ENCODE measurements at places on chromosomes 11 and 22. TPM values are rescaled to one million over a fixed set of nuclear protein-coding genes. Genes with fewer than 3 reads are reported as not detected.

WNT11 gene
- 22.7 TPM for total RNA-seq

SLC37A4 gene
- 5.4 TPM for total RNA-seq

C22orf23 gene
- 0.82 TPM for total RNA-seq

SAA1 gene
- not detected for total RNA-seq

APOL4 gene
- 4.7 TPM for total RNA-seq

OR5T2 gene
- not detected for total RNA-seq

HMOX1 gene
- 4.8 TPM for total RNA-seq

RAB38 gene
- 0.44 TPM for total RNA-seq

SESN3 gene
- total RNA-seq: 8.1 TPM

PTH gene
- total RNA-seq: not detected

GLYATL2 gene
- 0.44 TPM for total RNA-seq

SCGB1C1 gene
- not detected for total RNA-seq

DDI1 gene
- total RNA-seq: not detected

PARVB gene
- total RNA-seq: 155 TPM

SCN4B gene
- total RNA-seq: 12.9 TPM

TRPM5 gene
- total RNA-seq: not detected

SPI1 gene
- 8.3 TPM for total RNA-seq

RTN4R gene
- total RNA-seq: 0.96 TPM

ZDHHC13 gene
- 8.0 TPM for total RNA-seq

DNA sequence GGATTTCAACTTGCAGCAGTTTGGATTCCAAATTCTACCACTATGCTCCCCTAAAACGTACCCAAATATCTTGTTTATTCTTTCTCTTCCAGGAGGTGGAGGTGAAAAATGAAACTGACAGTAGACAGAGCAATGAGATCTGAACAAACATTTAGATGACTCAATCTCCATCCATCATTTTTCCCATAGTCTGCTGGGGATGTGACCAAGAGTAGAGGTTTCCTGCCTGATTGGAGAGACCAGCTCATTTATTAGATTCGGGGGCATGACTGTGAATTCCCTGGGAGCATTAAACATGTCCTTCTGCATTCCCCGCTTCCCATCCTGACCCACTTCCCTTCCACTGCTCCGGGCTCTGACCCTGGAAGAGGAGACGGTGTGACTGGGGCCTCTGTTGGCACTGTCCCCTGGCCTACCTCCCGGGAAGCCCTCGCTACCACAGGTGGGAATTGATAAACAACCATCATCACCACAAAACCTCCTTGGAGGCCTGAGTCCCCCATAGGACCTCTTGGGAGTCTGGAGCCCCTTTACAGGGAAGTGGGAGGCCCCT lies 20.3 kb downstream of the DKK3 start:
- DNase-seq: no peak

GRCh38 chr11:125092669-125093068 lies 18.8 kb downstream of the TMEM218 start:
- DNase-seq: no peak

- no peak for DNase-seq
Observed at GRCh38 chr11:12293486-12293885, 83.9 kb upstream of the PARVA start.

DNA sequence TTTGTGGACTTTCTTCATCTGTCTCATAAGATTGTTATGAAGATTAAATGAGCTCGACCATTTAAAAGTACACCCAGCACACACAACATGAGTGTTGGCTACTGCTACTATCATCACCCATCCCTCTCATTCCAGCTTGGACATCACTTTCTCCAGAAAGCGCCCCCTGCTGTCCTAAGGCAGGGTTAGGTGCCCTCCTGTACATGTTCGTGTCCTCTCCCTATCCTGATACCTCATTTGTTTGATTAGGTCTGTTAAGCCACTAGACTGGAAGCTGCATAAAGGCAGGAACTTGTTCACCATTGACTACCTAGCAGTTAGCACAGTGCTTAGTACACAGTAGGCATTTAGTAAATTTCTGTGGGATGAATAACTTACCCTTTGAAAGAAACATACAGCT lies 85.5 kb downstream of the ENTHD1 start:
- DNase-seq: no peak

DNA sequence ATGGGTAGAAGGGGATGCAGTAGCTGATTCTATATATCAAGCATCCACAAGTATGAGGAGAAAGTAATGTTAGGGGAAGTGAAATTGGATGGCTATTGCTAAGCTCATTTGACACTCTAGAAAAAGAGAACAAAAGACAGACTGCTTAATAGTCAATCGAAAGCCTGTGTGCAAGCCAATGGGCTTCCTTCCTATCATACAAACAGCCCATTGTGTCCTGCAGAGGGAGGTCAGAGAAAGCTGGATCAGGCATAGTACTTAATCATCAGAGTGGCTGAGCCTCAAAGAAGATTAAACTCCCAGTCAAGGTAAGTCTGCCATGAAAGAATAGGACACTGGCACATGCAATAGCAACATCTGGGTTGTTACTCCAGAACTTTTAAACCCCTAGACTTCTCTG lies 50.9 kb upstream of the PGR start:
- no peak for DNase-seq

- peak; percentile 48 for DNase-seq
Observed at GRCh38 chr11:47399860-47400767, 8.3 kb upstream of the SLC39A13 start.

- no peak for DNase-seq
Observed at GRCh38 chr22:49460592-49461281, 366.9 kb downstream of the BRD1 start.

DNA sequence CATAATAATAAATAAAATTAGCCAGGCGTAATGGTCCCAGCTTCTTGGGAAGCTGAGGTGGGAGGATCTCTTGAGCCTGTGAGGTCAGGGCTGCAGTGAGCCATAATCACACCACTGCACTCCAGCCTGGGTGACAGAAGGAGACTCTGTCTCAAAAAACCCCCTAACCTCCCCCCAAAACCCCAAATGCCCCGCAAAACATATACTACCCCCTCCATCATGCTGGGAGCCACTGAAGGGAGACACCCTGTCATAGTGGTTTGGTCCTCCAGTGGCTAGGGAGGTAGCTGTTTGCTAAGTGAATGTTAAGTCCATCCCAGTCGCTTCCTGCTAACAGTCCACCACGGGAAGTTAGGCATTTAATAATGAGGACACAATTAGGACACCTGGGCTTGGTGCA lies 125.0 kb downstream of the ABTB2 start:
- no peak for DNase-seq

- DNase-seq: no peak
Observed at GRCh38 chr11:66885469-66885868, 28.6 kb downstream of the LRFN4 start.

DNA sequence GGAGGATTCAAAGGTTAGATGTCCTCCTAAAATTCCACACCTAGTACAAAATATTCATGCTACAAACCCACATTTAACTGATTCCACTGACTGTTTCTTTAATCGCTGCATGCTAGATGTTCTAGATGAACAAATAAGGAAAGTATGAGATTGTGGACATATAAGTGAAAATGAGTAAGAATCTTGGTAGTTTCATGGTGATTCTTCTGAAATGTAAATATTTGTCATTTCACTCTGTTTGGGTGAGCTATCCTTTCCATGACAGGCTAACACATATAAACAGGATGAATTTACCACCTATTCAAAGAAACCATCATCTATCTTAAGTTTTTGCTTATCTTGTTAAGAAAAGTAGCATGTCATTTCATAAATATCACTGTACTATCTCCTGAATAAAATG lies 14.8 kb downstream of the OR5B3 start:
- DNase-seq: no peak

GRCh38 chr11:63680834-63681320 lies 423 bp upstream of the RTN3 start:
- no peak for DNase-seq

GRCh38 chr22:39776295-39777009 lies 117.1 kb downstream of the ENTHD1 start:
- DNase-seq: no peak

GRCh38 chr11:121723246-121723741 lies 270.5 kb upstream of the SORL1-AS1 start:
- peak; percentile 18 for DNase-seq

DNA sequence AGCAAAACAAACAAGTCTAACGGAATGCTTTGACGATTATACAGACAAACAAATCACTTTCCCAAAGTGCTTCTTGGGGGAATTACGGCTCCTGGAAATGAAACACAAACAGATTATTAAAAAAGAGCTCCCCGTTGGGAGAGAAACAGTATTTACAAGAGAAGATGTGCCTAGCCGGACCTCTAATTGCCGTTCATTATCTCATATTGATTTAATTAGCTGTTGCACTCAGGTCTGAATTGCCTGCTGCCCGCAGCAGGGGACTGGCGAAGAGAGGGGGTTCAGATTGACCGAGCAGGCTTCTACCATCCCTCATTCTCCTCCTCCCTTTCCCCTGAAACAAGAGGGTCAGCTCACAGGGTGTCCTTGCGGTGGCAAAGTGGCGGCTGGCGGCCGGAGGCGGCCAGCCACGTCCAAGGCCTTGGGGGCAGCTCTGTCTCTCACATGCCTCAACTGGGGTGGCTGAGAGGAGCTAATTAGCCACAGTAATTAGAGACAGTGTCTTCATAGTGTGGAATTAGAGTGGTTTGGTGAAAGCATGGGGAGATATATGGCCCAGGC lies 295.1 kb downstream of the MIAT start:
- no peak for DNase-seq

GRCh38 chr11:28738549-28738948 lies 630.4 kb downstream of the METTL15 start:
- no peak for DNase-seq

DNA sequence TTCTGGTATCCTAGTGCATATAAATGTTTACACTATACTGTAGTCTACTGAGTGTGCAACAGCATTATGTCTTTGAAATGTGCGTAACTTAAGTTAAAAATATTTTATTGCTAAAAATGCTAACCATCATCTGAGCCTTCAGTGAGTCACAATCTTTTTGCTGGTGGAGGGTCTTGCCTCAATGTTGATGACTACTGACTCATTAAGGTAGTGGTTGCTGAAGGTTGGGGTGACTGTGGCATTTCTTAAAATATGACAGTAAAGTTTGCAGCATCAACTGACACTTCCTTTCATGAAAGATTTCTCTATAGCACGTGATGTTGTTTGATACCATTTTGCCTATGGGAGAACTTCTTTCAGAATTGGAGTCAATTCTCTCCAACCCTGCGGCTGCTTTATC lies 8.5 kb upstream of the CREBZF start:
- no peak for DNase-seq

GRCh38 chr11:32043737-32044136 lies 47.1 kb upstream of the RCN1 start:
- DNase-seq: no peak

GRCh38 chr22:25800766-25801165 lies 58.8 kb downstream of the MYO18B start:
- no peak for DNase-seq

DNA sequence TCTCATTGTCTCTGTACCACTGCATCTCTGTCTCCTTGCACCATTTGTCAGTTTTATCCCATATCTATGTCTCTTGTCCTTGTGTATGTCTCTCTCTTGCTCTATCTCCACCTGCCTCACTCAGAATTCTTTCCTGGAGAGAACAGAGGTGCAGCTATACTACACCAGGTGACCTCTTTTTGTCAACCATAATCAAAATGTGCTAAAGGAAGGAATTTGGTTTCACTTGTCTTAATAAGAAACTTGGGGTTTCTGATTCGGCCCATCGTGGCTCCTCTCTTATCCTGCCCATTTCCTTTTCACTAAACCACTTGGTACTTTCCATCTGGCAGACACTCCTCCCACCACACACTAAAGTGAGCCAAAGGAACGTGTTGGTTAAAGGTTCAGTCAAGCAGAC lies 2.0 kb upstream of the C11orf42 start:
- DNase-seq: no peak

- DNase-seq: no peak
Observed at GRCh38 chr11:64842851-64843685, 1.4 kb downstream of the CDC42BPG start.

DNA sequence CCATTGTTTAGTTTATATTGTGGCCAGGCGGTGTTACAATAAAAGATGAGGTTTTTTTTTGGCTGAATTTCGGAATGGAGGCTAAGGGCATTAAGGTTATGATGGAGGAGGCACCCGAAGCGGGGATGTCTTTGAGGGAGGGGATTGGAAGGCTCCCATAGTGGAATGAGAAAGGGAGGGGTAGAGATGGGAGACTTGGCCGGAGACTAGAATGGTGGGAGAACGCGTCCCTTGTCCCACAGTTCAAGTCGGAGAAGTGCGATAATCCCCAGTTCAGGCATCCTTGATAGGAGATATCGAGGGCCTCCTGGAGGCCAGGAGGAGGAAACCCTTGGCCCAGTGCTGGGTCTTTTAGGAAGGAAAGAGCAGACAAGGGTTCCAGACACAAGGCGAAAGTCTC lies 21.6 kb downstream of the ZNF195 start:
- DNase-seq: no peak

DNA sequence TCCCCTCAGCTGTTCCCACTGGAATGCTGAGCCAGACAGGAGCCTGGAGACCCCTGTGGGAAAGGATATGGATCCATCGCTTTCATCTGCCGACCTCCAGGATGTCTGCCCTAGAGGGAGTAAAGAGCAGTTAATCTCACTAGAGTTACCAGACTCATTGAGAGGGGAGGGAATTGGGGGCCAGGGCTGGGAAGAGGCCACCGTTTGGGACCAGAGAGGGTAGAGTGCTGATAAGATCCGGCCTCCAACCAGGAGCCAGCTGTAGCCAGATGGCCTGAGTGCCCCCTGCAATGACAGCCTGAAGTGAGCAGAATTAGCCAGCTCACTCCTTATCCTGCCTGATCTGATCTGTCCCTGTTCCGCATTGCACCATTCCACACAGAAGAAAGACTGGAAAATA lies 3.7 kb upstream of the APLNR start:
- no peak for DNase-seq

GRCh38 chr22:45970705-45971407 lies 6.1 kb downstream of the WNT7B start:
- no peak for DNase-seq

- DNase-seq: peak; percentile 53
Observed at GRCh38 chr11:44775366-44775984, 48.7 kb downstream of the TSPAN18 start.

- no peak for DNase-seq
Observed at GRCh38 chr22:45235101-45235777, 5.5 kb downstream of the KIAA0930 start.

GRCh38 chr11:66950112-66950535 lies 8.1 kb downstream of the PC start:
- no peak for DNase-seq

GRCh38 chr11:92180226-92180625 lies 44.4 kb upstream of the FAT3 start:
- DNase-seq: no peak

DNA sequence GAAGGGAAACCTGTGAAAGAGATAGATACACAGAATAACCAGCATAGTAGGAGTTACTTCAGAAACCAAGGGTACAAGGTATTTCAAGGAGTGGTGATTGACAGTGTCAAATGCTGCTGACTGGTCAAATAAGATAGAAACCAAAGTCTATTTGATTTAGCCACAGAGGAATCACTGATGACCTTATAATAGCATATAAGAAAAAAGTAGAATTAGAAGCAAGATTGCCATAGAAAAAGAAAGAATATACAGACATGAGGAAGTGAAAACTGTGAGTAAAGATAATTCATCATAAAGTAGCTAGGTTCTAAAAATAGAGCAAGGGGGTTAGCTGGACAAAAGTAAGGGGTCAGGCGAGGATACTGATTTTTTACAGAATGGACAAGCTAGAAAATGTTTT lies 14.2 kb downstream of the ZBTB44 start:
- DNase-seq: no peak
